ENCODE measurements at places on chromosomes 4 and X.

- DNase-seq: no peak
Measured at GRCh38 chr4:48462363-48462762, 20.8 kb upstream of the SLC10A4 start.

DNA sequence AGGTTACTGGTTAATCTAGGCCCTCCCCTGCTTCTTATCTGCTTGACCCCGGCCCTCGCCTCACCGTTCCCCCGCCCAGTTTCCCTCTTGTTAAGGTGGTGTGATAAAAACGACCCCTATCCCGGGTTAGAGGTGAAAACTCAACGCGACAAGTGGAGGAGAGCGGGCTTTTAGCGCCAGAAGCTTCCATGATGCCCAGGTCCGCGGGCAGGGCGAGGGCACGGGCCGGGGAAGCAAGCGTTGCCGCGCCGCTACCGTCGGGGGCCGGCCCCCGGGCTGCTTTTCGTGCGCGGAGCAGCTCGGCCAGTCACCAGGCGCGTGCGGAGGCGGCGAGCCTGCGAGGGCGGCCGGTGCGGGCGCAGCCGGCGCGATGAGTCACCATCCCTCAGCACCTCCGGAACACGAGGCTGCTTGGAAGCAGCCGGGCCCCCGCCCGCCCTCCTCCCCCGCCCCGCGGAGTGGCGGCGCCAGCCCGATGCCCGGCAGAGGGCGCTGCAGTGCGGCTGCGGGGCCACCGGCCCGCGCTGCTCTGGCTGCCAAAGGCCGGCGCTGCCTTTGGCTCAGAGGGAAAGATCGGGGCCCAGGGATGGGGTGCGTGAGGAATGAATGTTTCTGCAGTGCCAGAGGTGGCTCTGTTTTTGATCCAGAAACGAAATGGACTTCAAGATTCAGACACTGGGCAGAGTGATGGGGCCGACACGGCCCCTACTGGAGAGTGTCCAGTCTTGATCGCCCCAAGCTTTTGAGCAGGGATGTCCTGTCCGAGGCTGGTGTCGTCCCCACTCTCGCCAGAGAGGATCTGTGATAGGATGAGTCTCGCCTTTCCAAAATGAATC lies 107.8 kb downstream of the NHSL2 start:
- peak; percentile 8 for DNase-seq

GRCh38 chrX:39507034-39507433 lies 590.7 kb downstream of the BCOR start:
- DNase-seq: no peak

- no peak for DNase-seq
Measured at GRCh38 chr4:37690976-37691375, 4.8 kb upstream of the RELL1 start.

- DNase-seq: no peak
Measured at GRCh38 chr4:42080306-42080705, 72.1 kb downstream of the BEND4 start.

DNA sequence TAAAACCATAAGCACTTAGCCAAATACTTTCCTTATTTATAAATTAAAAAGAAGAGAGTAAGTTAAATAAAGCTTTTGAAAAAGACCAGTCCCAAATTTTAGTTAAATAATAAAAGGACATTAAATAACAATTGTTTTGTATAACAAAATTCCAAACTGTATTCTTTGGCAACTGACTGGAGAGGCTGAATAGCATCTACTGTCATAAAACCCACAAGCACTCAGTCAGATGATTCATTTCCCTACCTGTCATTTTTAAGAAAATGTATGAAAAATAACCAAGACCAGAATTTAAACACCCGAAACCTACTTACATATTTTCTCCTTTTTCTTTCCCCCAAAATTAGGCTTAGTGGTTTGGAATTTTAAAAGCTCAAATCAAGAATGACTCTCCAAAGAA lies 32.5 kb upstream of the SMIM10L2A start:
- no peak for DNase-seq

DNA sequence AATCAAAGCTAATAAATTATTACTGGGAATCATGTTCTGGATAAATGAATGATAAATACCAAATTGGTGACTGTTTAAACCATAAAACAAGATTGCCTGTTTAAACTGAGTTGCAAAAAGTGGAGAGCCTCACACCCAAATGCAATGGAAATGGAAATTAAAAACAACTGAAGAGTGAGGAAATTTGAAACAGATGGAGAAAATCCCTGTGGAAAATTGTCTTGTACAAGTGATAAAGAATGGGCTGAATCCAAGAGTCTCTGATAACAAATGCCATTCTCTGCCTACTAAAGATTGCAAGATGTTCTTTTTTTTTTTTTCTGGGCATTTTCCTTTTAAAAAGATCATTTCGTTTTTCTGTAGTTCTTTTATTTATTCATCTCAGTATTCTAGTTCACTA lies 426.3 kb downstream of the NLGN4X start:
- DNase-seq: no peak

- no peak for DNase-seq
Measured at GRCh38 chrX:135982860-135983259, 2.4 kb upstream of the SLC9A6 start.

- no peak for DNase-seq
Measured at GRCh38 chrX:151206871-151207270, 30.5 kb downstream of the GPR50 start.

DNA sequence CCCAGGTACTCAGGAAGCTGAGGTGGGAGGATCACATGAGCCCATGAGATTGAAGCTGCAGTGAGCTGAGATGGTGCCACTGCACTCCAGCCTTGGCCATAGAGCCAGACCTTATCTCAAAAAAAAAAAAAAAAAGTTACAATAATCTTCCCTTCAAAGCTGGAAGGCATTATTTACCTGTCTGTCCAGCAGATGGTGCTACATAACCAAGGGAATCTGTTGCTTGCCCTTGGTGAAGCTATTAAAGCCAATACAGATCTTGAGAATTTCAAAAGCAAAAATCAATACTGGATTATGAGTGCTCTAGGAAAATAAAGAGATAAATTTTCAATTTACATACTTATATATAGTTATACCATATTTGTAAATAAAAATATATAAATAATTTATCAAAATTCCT lies 25.9 kb downstream of the PKD2 start:
- DNase-seq: no peak

DNA sequence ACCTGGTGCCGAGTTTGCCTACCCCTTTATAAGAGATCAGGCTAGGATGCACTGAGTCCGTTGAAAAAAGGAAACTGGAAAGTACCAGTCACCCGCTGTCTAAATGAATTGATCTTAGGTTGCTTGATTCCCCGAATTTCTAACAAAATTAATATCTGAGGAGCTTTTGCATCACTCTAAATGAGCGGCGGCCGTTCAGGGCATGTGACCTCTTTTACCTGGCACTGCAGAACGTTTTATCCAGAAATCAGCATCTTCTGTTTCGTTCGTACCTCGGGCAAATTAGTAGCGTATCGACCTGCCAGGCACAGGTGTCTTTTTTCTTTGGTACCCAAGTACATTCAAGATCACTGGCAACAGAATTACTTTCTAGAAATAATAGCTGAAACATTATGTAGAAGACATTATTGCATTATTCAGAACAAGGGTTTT lies 876 bp downstream of the KLHL2 start:
- DNase-seq: no peak

DNA sequence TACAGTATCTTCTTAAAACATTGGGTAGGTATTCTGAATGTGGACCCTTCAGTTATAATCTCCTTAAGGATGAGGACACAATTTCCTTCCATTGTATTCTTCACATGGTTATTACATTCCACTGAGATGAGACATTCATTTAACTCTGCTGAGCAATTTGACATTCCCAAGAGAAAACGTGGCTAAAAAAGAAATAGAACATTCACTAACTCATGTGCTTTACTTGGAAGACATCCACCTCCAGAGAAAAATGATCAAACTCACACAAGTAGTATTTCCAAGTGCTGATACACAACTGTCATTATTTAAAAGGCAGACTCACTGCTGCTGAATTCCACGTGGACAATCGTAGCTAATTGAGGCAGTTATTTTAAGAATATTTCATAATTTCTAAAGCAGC lies 227.9 kb upstream of the ANKRD50 start:
- no peak for DNase-seq

DNA sequence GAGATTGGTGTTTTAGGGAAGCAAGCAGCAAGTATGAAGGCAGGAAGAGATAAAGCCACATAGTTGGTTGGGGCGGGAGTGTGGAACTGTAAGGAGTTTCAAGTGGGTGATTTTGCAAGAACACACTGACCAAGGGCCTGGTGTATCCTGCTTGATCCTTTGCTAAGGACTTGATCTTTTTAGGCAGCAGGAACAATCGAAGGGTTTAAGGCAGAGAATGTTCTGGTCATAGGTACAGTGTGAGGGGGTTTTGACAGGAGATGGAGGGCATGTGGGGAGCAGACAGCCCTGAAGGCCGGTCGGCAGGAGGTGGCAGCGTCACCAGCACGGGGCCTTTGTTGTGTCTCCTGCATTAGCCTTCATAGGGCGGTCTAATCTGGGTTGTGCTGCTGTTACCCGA lies 54.7 kb downstream of the FAM193A start:
- DNase-seq: no peak

DNA sequence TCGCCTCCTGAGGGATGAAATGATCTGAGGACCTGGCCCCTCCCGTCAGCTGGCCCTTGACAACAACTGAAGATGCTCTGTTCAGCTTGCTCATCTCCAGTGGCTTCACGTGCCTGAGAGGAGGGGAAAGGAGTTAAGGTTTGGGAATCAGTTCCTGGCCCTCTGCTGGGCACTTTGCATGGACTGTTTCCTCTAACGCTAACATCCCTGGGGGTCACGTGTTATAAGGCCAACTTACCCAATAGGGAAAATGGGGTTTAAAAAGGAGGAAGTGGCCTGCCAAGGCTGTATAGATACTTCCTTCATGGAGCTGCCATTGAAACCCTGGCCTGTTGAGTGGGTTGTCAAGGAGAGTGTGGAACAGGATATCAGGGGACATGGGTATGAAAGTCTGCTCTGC lies 65.6 kb downstream of the OR13H1 start:
- DNase-seq: no peak

GRCh38 chr4:80610845-80611677 lies 275.5 kb downstream of the CFAP299 start:
- DNase-seq: no peak

GRCh38 chr4:93461541-93461940 lies 367.0 kb upstream of the ATOH1 start:
- no peak for DNase-seq

- no peak for DNase-seq
Measured at GRCh38 chr4:179441596-179441995, 1999.4 kb upstream of the AGA start.

DNA sequence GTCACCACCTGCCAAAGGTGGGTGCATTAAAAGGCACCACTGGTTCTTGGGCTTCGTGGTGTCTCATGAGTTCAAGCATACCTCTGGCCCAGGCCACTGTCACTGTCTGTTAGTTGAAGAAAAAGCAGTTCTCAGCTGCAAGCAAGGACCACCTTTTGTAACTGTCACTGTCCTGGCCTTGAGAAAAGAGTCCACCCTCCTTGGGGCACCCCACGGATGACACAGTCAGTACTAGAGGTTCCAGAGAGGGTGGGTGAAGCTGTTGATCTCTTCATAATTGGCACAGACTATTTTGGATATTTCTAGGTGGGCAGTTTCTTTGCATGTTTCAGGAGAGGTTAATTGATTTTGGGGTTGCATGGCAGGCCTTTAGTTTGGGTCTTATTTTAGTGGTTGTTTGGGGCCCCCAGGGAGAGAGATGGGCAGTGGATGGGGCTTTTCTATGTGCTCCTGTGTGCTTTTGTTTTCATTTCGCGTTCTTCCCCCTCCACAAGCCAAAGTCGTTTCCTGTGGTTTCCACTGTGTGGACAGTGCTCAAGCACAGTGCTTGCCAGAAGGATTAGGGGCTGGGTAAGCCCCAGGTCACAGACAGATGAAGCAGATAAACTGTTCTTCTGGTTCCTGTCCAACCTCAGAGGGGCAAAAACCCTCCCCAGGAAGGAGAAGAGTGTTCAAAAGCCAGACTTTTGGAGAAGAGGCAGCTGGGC lies 156.2 kb upstream of the PPP1R2C start:
- no peak for DNase-seq

GRCh38 chrX:81316163-81316562 lies 114.3 kb downstream of the SH3BGRL start:
- no peak for DNase-seq

DNA sequence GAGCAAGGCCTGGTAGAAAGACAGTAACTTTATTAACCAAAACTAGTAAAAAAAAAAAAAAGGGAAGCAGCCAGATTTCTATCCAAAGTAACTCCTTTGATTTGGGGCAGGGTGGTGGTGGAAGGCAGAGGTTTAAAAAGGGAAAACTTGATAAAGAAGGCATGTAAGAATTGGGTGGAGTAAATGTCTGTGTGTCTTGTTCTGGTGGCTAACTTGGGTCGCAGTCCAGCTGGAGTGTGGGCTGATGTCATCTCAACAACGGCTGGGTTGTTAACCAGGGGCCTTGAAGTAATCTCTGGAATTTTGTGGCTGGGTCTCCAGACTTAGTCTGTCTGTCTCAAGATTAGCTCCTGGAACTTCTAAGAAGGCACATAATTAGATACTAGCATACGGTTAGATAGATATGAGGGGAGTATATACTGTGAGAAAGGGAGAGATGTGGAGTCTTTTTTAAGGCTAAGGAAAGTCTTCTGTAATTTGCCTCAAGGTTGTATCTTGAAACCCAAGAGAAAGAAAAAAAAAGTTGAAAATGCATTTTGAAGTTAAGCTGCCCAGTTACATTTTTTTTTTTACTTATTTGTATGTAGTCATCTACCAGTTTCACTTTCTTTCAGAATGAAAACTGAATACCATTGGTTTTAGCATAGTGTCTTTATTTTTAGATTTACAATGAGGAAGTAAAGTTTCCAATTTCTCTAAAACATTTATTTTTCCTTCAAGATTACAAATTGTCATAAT lies 48.3 kb downstream of the MTHFD2L start:
- no peak for DNase-seq

- no peak for DNase-seq
Measured at GRCh38 chr4:185534511-185534865, 819 bp downstream of the PDLIM3 start.

DNA sequence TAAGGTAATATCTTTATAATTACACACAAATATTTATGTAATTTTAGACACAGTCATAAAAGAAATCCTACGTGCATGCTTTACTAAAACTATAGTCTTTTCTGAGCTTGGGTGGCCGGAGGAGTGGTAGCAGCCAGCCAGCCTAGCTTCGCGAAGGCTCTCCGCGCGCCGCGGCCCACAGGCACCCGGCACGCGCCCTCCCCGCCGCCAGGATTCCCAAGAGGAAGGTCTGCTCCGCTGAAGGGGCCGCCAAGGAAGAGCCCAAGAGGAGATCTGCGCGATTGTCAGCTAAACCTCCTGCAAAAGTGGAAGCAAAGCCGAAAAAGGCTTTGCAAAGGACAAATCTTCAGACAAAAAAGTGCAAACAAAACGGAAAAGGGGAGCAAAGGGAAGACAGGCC lies 8.7 kb upstream of the PJA1 start:
- DNase-seq: no peak

DNA sequence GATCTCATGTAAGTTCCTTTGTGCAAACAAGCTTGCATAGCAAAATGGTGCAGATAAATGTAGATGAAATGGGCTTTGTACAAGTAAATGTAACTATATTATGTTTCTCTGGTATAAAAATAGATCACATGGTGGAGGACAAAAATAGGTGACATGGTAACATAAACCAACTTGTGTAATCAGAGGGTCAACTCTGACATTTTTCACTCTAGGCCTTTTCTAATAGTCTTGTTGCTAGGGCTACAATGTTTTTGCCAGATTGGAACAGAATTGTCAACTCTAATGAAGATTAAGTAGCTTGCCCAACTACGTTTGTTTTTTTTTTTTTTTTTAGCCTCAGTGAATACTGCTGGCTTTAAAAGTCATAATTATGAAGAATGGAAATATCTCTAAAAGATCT lies 11.5 kb downstream of the MAD2L1 start:
- DNase-seq: no peak

GRCh38 chr4:136281307-136281706 lies 1251.0 kb downstream of the PCDH18 start:
- DNase-seq: no peak

GRCh38 chr4:4260185-4260751 lies 12.2 kb upstream of the TMEM128 start:
- DNase-seq: no peak

Data from esophagus squamous epithelium (tissue), 5 donors.